GF-D8 (cell line): ENCODE measurements at places on chromosomes 11 and 22.

DNA sequence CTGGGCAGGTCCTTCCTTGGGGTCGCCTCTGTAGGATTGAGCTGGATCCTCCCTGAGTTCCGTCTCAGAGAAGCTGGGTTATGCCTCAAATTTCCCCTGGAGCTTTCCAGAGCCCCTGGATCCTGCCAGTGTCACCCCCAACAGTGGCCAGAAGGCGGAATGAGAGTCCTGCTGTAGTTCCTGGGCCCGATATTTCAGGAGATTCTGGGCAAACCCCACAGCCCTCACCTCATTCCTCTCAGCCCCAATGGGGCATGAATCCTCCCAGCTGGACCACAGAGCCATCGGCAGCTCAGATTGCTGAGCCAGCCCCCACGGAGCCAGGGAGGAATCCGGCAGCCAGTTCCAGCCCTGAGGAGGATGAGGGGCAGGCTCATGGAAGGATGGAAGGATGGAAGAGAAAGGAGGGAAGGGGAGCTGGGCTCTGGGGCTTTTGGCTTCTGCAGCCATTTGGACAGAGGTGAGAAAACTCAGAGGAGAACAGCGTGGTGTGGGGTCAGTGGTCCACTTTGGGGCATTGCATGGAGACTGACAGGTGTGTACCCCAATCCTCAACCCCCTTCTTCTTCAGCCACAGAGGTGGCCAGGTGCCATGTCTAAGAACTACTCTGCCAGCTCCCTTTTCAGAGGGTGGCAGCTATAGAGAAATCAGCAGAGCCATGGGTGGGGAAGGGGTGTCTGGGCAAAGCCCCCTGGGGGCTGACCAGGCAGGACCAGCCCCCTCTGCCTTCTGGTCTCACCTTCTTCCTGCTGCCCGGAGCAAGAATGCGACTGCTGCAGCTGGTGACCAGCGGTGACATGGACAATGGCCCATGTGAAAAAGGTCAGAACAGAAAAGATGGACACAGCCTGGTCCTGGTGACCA lies 867.6 kb downstream of the TBC1D22A start:
- no peak for DNase-seq

- DNase-seq = no peak
Observed at GRCh38 chr11:57324154-57324885, 432 bp downstream of the TNKS1BP1 start.

GRCh38 chr11:1762537-1763302 lies 1.0 kb downstream of the CTSD start:
- peak; percentile 17 for DNase-seq

DNA sequence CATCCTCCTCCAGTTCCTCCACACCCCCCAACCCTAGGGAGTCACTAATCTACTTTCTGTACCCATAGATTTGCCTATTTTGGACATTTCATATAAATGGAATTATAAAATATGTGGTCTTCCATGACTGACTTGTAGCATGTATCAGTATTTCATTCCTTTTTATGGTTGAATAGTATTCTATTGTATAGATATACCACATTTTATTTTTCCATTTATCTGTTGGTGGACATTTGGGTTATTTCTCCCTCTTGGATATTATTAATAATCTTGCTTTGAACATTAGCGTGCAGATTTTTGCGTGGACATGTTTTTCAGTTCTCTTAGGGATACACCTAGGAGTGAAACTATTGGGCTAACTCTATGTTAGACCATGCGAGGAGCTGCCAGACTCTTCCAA lies 23.4 kb downstream of the NAT10 start:
- no peak for DNase-seq

DNA sequence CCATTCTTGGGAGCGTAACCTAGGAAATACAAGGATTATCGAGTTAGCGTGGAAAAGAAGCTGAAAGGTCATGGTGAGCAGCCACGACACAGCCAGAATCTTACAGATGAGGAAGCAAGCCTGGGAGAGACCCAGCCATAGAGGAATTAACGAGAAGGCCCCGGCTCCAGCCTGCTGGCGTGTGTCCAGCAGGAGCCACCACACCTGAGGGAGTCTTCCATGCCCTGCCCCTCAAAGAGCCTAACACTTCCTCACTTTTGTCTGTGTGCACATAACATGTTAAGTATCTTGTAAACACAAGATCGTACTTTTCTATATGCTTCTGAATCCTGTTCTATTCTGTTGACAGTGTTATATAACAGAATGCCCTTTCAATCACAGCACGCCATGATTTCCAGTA lies 18.1 kb downstream of the CECR2 start:
- no peak for DNase-seq

DNA sequence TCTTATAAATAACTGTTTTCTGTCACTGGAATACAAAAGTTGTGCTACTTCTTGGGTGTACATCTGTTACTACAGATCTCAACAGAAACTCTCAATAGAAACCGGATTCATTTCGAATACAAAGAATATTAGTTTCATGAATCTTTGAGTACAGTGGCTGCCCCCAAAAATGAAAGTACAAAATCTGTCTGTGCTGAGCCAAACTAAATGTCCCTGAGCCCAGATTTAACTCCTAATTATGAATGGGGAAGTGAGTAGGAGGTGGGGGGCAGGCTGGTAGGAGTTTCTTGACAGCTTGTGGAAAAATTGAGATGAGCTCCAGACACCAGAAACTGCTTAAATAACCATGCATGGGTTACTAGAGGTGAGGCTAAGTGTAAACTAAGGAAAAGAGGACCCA lies 41.6 kb downstream of the PITPNB start:
- no peak for DNase-seq

- no peak for DNase-seq
Observed at GRCh38 chr11:587978-588380, 11.7 kb downstream of the PHRF1 start.

DNA sequence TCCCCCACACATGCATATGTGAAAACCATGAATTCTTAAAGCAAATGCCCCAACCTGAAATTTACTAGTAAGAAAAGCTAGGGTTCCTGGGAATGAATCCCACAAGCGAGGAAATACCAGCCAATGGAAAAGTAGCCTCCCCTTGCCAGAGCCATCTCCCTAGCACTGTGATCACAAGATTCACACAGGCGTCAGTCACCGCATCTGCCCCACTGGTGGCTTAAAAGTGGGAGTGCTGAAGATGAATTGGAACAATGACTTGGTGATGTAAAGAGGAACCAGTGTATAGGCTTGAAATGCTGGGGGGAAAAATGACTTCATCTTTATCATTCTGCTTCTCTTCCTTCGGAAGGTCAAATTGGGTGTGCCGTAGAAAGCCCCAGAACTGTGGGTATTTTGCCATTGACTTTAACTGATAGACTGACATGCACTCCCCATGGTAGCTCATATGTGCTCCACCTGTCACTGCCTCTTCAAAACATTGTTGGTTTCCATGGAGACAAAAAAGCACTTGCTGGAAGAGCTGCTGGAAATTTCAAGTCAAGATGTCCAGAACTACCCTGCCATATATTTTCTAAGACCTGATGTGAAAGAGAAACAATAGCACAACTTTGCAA lies 19.2 kb upstream of the ASPHD2 start:
- DNase-seq = no peak

GRCh38 chr22:37544955-37545702 lies 15.2 kb upstream of the CDC42EP1 start:
- DNase-seq = no peak

DNA sequence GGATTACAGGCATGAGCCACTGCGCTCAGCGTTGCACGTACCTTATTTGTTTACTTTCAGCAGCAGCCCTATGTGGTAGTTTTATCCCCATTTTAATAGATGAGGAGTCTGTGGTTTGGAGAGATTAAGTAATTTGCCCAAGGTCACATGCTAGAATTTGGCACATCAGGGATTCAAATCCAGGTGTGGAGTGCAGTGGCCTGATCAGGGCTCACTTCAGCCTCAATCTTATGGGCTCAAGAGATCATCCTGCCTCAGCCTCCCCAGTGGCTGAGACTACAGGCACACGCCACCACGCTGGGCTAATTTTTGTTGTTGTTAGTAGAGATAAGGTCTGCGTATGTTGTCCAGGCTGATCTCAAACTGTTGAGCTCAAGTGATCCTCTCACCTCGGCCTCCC lies 18.5 kb upstream of the SPTBN2 start:
- DNase-seq = no peak

- DNase-seq = no peak
Observed at GRCh38 chr11:128048121-128048520, 539.2 kb downstream of the ETS1 start.

GRCh38 chr11:61698173-61698948 lies 18.2 kb downstream of the DAGLA start:
- peak; percentile 64 for DNase-seq

DNA sequence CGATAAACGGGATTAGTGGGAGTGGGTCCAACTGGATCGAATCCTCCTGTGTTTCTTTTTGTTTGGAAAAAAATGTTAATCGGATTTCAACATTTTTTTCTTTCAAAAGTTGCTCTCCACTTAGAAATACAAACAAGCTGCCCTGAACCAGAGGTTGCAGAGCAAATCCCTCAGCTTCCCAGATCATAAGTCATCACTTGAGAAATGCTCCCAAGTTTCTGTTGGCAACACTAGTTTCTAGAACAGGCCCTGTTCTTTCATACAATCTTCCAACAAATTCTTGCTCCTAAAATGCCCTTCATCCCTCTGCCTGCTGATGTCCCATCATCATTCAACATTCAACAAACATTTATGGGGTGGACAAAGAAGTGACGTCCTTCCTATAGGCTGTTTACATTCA lies 1.3 kb upstream of the MLC1 start:
- no peak for DNase-seq

GRCh38 chr22:29983296-29983917 lies 96.9 kb upstream of the HORMAD2 start:
- no peak for DNase-seq

DNA sequence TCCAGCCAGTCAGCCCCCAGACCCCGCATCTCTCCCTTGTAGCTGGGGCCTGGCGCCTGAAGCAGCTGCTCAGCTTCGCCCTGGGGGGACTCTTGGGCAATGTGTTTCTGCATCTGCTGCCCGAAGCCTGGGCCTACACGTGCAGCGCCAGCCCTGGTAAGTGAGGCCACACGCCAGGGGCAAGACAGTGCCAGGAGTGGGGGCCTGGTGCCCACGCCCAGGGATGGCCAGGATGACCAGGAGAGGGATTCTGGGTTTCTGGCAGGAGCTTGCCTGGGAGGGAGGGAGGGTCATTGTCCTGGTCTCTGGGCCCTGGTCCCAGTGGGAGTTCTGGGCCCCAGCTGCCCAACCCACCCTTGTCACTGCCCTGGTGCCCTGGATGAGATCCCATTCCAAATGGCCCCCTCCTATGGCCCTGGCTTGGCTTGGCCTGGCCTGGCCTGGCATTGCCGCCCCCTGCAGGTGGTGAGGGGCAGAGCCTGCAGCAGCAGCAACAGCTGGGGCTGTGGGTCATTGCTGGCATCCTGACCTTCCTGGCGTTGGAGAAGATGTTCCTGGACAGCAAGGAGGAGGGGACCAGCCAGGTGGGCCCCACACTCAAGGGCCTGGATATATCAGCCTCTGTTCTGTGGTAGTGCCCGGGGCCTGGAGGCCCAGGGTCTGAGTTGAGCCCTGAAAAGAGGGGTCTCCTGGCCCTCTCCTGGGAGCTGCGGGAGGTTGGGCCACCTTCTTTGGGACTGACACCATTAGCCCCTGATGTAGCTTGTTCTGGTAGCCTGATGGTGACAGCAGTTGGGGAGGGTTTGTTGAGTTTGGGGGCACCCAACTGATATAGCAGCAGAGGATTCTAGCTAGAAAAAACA lies 3.7 kb downstream of the SLC39A13 start:
- no peak for DNase-seq

GRCh38 chr11:20671856-20672546 lies 2.6 kb downstream of the NELL1 start:
- no peak for DNase-seq

DNA sequence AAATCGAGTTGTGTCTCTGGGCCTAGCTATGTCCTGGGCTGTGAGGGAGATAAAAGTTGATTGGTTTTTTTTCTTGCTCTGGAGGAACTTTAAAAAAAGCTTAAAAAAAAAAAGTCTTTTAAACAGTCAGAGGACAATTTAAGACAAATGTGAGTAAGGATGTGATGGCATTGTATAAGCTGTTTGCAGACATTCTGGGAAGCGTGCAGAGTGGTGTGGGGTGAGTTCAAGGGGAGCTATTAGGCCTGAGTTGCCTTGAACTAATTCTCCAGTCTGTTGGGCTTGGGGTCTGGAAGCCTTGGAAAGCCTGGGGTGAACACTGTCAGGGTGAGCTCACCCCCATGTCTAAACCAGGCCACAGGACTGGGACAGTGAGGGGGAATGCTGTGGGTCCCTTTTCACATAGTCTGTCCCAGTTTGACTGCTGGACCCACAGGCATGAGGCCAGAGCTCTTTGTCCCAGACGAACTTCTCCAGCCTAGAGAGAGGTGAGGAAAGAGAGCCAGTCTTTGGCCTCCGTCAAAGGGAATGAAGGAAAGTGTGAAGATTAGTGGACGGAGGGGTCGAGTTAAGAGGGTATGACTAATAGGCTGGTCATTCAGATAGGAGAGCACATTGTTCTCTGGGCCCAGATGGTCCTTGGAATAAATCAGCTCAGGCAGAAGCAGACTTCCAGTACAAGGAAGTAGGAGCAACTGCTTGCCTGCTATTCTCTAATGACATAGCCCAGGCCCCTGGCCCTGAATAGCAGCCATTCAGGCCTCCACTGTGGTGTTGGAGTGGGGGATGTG lies 76.4 kb upstream of the NNMT start:
- no peak for DNase-seq

DNA sequence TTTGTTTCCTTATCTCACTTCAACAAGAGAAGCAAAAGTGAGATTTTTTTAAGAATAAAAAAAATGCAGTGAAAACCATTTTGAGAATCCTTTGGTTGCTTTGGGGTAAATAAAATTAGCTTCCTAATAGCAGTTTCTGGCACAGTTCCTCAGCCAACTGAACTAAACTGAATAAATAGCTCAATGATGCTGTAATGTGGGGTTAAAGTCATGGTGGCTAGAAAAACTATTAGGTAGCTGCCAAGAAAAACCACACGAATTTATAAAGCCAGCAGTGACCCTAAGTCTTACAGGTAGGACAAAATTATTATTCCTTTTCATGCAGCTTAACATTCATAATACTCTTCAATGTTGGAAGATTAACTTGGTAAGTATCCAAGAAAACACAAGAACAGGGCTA lies 142.4 kb downstream of the APIP start:
- DNase-seq = no peak

DNA sequence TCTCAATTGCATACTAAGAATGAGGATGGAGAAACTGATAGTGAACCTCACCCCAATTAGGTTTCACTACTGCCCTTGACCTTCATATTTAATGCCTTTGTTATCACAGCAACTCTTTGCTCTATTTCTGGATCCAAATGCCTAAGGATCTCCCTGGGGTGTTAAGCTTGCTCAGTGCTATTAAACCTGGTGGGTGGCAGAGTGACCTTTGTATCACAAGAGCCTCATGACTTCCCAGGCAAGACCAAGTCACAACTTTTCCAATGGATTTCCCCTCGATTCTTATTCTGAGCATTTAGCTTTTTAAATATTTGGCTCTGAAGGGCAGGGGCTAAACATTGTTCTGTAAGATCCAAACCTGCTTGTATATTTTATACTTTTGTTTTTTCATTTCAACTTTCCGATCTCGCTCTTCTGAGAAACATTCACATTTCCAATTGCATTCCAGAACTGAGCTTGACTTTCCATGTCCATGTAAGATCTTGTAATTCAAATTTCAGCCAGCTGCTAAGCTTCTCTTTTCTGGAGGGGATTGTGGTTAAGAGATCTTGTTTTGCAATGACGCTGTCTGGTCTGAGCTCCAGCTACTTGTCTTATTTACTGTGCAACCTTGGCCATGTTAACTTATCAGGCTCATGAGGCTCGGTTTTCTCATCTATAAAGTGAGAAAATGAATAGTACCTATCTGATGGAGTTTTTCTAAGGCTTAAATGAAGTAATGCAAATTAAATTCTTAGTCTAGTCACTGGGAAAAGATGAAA lies 6.4 kb upstream of the EHF start:
- DNase-seq = peak; percentile 29
